ENCODE measurements at places on chromosomes 11 and 22. TPM values are rescaled to one million over a fixed set of nuclear protein-coding genes. Genes with fewer than 3 reads are reported as not detected.

ACR gene
- 0.25 TPM for polyA plus RNA-seq

SCGB2A2 gene
- not detected for polyA plus RNA-seq

GRIA4 gene
- 0.26 TPM for polyA plus RNA-seq

CNGA4 gene
- 0.56 TPM for polyA plus RNA-seq

IGLL5 gene
- polyA plus RNA-seq = 1.6 TPM

ANKRD49 gene
- polyA plus RNA-seq = 8.7 TPM

TMEM121B gene
- 0.28 TPM for polyA plus RNA-seq

LRRC55 gene
- not detected for polyA plus RNA-seq

KLHL35 gene
- 0.56 TPM for polyA plus RNA-seq

TNNI2 gene
- 2.5 TPM for polyA plus RNA-seq

MISFA gene
- polyA plus RNA-seq = 2.8 TPM

PRG3 gene
- not detected for polyA plus RNA-seq

RIBC2 gene
- polyA plus RNA-seq = 0.17 TPM

MS4A4A gene
- polyA plus RNA-seq = 38.2 TPM

GNAZ gene
- 6.2 TPM for polyA plus RNA-seq

PRDM11 gene
- polyA plus RNA-seq = 2.8 TPM

THRSP gene
- 87.4 TPM for polyA plus RNA-seq

IRAG1 gene
- 5.2 TPM for polyA plus RNA-seq

TTC36 gene
- polyA plus RNA-seq = 12.6 TPM

HTR3A gene
- 0.56 TPM for polyA plus RNA-seq

GALNT18 gene
- polyA plus RNA-seq = 9.4 TPM

ART5 gene
- polyA plus RNA-seq = not detected

XKR3 gene
- polyA plus RNA-seq = not detected

OR5P2 gene
- polyA plus RNA-seq = not detected

LAYN gene
- polyA plus RNA-seq = 4.9 TPM

OR8B8 gene
- polyA plus RNA-seq = not detected

PRODH gene
- 2.6 TPM for polyA plus RNA-seq

RHOD gene
- 26.5 TPM for polyA plus RNA-seq

OR8G1 gene
- polyA plus RNA-seq = not detected

CCDC89 gene
- polyA plus RNA-seq = 1.9 TPM

CASP1 gene
- 4.3 TPM for polyA plus RNA-seq

CBX7 gene
- 19.5 TPM for polyA plus RNA-seq

ALG9 gene
- 18.9 TPM for polyA plus RNA-seq

AQP11 gene
- 1.9 TPM for polyA plus RNA-seq

HSPB2 gene
- 2.0 TPM for polyA plus RNA-seq

JHY gene
- polyA plus RNA-seq = 4.0 TPM

All from adipose tissue (tissue), 3 donors.